ENCODE measurements at places on chromosomes 4 and X.
A peak's percentile ranks its signal among the peaks of the same experiment; 100 is the strongest.

DNA sequence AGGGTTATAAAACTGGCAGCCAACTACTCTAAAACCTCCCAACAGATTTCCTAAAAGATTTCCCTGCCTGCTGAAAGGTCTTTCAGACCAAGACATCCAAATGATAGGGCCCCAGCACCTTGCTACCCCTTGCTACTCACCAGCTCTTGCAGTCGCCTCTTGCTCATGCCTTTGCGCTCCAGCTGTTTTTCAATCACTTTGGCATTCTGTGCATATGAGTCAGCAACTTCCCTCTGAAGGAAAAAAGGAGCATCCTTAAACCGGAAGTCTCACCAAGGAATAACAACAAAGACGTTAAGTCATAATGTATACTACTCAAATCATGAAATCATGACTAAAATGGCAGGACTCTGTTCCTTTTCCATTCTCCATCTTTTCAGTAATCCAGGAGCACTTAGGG lies 24.0 kb downstream of the STEEP1 start:
- DNase-seq = peak; percentile 49

DNA sequence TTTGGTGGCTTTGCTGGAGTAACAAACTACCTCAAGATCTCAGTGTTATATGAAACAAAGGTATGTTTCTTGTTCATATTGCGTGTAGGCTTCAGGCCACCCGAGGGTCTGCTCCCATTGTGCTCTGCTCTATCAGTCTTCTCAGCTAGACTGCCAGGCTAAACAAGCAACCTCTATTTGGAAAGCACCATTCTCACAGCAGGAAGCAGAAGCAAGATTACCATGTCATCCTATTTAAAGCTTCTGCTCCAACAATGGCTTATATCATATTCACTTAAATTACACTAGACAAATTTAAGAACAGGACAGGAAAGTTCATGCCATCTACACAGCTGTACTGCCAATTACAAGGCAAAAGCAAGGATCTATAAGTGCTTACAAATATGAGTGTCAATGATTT lies 385.8 kb downstream of the PPARGC1A start:
- no peak for DNase-seq

DNA sequence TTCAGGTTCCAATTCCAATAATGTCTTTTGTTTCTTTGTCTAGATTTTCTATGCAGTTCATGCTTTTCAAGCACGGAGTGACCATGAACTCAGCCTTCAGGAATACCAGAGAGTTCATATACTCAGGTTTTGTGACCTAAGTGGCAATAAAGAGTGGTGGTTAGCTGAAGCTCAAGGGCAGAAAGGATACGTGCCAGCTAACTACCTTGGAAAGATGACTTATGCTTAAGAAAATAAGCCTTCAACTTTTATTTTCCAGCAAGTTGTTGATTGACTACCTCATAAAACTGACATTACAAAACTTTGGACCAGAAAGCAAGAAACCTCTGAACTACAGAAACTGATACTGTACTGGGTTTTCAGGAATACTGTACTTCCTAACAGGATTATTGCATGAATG lies 30.8 kb downstream of the INTS12 start:
- no peak for DNase-seq

GRCh38 chr4:183438458-183439113 lies 5.8 kb upstream of the CDKN2AIP start:
- no peak for DNase-seq

- DNase-seq = no peak
Measured at GRCh38 chr4:25769251-25769650, 93.5 kb downstream of the SEL1L3 start.

- DNase-seq = no peak
Measured at GRCh38 chrX:40224658-40225057, 126.9 kb upstream of the BCOR start.

GRCh38 chr4:75705198-75705977 lies 19.0 kb upstream of the USO1 start:
- DNase-seq = no peak

DNA sequence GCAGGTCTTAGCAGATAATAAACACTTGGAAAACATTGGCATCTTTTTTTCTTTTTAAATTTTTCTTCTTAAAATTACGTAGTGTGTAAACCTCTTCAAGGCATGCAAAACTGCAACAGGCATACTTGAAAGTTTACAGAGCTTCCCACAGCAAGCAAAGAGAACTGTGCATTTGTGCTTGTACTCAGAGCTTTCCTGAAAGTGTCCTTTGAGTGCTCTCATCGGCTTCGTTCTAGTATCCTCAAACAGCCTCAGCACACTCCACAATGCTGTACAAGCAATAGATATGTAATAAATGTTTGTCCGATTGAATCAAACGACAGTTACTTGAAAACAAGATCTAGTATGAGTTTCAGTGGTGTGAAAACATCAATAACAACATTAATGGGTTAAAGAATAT lies 227.5 kb downstream of the PAPSS1 start:
- DNase-seq = no peak

GRCh38 chr4:162456106-162456505 lies 292.3 kb upstream of the FSTL5 start:
- no peak for DNase-seq

DNA sequence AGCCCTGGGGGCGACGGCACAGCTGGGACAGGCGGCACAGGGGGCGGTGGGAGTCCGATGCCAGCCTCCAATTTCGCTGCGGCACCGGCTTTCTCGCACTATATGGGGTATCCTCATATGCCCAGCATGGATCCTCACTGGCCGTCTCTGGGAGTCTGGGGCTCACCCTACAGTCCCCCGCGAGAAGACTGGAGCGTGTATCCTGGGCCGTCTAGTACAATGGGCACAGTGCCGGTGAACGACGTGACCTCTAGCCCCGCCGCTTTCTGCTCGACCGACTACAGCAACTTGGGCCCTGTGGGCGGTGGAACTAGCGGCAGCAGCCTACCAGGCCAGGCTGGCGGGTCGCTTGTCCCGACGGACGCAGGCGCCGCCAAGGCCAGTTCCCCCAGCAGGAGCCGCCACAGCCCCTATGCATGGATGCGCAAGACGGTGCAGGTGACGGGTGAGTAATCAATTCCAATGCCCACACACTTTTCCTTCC lies 500 bp downstream of the CDX4 start:
- DNase-seq = no peak

- no peak for DNase-seq
Measured at GRCh38 chrX:20969565-20969964, 404.7 kb upstream of the CNKSR2 start.

GRCh38 chr4:92172203-92172602 lies 131.6 kb upstream of the GRID2 start:
- no peak for DNase-seq

- no peak for DNase-seq
Measured at GRCh38 chr4:149161247-149161646, 654.4 kb downstream of the IQCM start.

DNA sequence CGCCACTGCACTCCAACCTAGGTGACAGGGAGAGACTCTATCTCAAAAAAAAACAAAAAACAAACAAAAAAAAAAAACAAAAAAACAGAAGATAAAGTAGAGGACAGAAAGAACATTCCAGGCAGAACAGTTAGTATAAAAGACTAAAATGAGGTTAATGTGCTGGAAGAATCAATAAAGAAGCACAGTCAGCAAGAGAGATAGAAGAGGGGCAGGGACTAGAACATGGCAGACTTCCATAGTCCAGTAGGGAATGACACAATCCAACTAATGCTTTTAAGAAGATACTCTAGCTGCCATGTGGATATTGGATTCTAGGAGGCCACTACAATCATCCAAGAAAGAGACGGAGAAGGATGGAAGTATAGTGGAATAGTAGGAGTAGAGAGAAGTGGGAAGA lies 11.6 kb downstream of the ADGRG2 start:
- DNase-seq = no peak

- no peak for DNase-seq
Measured at GRCh38 chr4:86582410-86582809, 11.7 kb upstream of the PTPN13 start.

DNA sequence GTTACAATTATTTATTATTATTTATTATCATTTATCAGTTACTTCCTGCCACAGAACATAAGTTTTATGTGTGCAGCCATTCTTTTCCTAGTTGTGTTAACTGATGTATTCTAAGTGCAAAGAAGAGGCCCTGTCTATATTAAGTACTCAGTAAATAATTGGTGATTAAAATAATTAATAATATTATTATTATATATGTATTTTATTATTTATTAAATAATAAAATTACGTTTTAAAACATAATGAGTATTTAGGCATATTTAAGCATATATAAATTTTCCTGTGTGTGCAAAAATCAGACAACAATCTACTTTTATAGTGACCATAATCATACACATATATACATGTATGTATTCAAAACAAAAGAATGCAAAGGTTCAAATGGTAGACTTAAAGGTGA lies 1871.6 kb upstream of the IGFBP7 start:
- DNase-seq = no peak

GRCh38 chrX:10617999-10618351 lies 2.4 kb downstream of the MID1 start:
- DNase-seq = no peak

DNA sequence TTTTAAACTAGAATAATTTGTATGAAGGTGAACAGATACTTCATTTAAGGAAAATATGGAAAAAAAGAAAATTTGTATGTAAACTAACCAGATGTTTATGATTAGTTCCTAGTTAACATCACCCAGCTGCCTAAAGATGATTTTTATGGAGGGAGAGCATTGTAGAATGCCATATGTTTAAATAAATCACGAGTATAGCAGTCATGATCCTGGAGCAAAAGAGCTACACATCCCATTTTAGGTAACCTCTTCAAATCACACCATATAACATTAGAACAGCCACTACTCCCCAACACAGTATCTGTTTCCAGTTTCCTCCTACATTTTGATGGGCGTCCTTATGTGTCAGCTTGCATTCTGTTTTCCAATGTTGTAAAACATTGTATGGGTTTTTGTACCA lies 571.9 kb upstream of the FAM241A start:
- peak; percentile 53 for DNase-seq

GRCh38 chr4:4427121-4427870 lies 40.4 kb downstream of the NSG1 start:
- DNase-seq = no peak

GRCh38 chrX:72027914-72028307 lies 103.8 kb downstream of the RTL5 start:
- DNase-seq = no peak

DNA sequence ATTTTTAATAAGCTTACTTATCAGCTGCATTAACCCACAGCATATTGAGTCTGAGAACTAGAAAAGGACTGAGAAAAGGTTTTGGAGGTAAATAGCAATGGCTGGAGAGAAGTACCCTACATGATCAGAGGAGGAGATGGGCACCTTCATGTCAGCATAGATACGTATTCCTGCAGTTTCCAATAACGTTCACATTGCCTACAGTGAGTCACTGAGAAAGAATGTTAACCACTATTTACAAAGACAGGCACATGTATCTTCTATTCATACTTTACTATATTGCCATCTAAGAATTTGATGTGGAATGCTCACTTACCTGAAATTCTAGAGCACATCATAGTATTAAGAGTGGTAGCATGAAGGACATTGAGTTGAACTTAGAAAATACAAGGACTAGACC lies 92.5 kb downstream of the TLL1 start:
- DNase-seq = no peak

DNA sequence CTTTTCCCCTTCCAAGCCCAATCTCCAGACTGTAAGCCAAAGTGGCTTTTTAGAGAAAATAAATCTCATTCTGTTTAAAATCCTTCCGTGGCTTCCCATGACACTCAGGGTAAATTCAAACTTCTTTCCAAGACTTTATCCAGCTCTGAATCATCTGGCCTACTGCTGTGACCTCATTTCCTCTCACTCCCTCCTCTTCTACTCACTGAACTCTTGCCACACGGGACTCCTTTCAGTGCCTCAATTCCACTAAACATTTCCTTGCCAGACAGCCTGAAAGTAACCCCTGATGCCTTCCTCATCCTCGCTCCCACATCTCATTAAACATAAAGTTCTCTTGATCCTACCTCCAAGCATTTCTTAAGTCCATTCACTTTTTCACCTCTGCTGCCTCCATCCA lies 27.8 kb upstream of the RNF128 start:
- no peak for DNase-seq

- DNase-seq = no peak
Measured at GRCh38 chr4:155521382-155521781, 144.6 kb upstream of the MAP9 start.

GRCh38 chr4:742742-743311 lies 37.2 kb downstream of the PCGF3 start:
- no peak for DNase-seq

DNA sequence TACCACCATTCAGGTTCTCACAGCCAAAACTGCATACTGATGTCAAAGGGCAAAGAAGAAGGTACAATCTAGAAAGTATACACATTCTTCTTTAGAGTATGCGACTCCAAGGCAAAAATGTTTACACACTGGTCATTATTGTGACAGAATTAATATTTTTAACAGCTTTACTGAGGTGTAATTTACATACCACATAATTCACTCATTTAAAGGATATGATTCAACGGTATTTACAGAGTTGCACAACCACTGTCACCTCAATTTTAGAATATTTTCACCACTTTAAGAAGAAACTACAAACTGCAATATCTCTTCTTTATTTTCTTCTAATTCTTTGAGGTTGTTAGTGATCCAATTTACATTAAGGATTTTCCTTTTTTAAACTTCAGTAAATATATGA lies 325.4 kb upstream of the SMIM31 start:
- no peak for DNase-seq

GRCh38 chr4:42104521-42104920 lies 47.9 kb downstream of the BEND4 start:
- no peak for DNase-seq

- peak; percentile 31 for DNase-seq
Measured at GRCh38 chrX:54042609-54043021, 1.7 kb downstream of the PHF8 start.

DNA sequence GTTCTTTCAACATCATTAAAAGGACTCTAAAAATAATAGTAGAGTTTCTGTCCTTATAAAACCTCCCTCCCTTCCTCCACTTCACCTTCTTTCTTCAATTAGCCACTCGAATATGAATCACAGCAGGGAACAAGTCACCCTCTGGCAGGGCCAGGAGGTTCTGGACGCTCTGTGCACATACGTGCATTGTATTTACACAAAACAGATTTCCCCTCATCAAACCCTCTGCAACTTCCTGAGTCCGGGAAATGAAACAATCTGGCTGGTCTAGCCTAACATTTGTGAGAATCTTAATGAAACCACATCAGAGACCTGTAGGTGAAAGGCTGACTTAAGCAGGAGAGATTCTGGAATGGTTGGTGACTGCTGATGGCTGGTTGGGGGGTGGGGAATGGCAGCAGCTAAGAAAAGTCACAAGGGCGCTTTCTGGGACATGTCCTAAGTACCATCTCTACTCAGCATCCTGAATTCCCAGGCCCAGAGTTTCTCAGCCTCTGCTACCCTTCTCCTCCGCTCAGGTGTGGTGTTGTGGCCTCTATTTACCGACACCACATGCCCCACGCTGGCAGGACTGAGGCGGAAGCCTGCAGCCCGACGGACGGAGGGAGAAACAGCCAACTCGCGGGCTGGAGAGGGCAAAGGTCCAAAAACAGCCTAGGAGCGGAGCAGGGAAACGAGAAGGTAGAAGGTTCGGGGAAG lies 1.0 kb downstream of the ZDHHC9 start:
- no peak for DNase-seq

- DNase-seq = no peak
Measured at GRCh38 chrX:43551590-43551989, 104.5 kb upstream of the MAOA start.

- DNase-seq = no peak
Measured at GRCh38 chr4:71222661-71223060, 116.2 kb upstream of the SLC4A4 start.

GRCh38 chr4:43993196-43993902 lies 455.3 kb downstream of the KCTD8 start:
- DNase-seq = no peak

All from fibroblast of skin of left quadriceps (primary cell).